Neural progenitor cell (in vitro differentiated cells): ENCODE measurements at places on chromosomes 16 and 17. TPM values are rescaled to one million over a fixed set of nuclear protein-coding genes. Genes with fewer than 3 reads are reported as not detected.

TEKT5 gene
- 0.07 and 0.50 TPM in 2 replicates for total RNA-seq

GSG1L2 gene
- not detected in 2 replicates for total RNA-seq

FAHD1 gene
- total RNA-seq: 18.5 and 21.6 TPM in 2 replicates

DNA sequence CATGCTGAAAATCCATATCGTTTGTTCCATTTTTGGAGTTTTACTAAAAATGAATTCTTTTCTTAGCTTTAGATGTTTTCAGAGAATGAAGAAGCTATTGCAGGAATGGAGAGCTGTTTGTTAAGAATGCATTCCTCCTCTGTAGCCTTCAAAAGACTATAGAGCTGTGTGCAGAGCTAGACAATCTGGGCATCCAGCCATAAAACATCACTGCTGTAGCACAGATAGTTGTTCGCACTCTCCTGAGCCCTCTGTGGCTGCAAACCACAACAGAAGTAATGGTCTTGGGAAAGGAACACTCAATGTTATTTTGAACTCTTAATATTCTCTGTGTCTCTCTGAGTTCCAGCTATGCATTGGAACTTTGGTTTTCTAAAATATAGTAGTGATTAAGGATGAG is 4.9 kb downstream of the TNRC6C start:
- DNase-seq: peak; percentile 74

DNA sequence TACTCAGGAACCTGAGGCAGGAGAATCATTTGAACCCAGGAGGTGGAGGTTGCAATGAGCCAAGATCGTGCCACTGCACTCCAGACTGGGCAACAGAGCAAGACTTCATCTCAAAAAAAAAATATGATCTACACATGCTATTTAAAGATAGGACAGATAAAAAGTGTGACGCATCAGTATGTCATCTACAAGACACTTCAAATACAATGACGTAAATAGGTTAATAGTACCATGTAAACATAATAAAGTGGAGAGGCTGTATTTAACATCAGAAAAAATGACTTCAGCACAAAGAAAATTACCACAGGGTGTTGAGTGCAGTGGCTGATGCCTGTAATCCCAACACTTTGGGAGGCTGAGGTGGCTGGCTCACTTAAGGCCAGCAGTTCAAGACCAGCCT is 20.2 kb downstream of the ZNF778 start:
- DNase-seq: no peak

DNA sequence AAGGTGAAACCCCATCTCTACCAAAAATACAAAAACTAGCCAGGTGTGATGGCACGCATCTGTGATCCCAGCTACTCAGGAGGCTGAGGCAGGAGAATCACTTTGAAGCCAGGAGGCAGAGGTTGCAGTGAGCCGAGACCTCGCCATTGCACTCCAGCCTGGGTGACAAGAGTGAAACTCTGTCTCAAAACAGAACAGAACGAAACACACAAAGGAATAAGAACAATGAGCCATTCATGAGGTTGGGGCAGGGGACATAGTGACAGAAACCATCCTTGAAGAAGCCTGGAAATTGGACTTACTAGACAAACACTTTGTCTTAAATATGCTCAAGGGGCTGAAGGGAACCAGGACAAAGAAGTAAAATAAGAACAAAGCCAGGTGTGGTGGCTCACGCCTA is 39.4 kb downstream of the WDR45B start:
- DNase-seq: no peak
